Caco-2 (cell line): ENCODE measurements at places on chromosomes 5 and 9.

- no peak for DNase-seq
These were observed 175.6 kb downstream of the SPATA31D1 start for GRCh38 chr9:82164159-82164558.

DNA sequence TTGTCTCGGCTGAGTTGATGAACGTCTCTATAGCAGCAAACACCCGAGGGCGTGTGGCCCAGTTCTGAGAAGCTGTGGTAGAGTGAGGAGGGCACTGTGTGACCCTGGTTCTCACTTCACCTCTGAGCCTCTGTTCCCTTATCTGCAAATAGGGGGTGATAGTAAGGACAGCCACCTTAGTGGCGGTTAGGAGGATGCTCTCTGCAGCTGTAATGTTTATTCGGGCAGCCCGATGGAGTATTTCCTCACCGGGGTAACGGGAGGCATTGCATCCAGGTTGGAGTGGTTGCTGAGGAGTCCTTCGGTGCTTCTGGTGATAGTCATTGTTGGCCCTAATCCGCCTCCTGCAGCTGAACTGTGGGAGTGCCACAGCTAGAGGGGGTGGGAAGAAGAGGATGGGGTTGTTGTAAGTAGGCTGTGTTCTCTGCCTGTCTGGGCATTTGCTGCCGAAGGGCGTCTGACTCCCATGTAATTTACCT is 13.9 kb downstream of the PRRC2B start:
- no peak for DNase-seq

- DNase-seq, result no peak
These were observed 198.0 kb downstream of the HINT1 start for GRCh38 chr5:130966990-130967525.

DNA sequence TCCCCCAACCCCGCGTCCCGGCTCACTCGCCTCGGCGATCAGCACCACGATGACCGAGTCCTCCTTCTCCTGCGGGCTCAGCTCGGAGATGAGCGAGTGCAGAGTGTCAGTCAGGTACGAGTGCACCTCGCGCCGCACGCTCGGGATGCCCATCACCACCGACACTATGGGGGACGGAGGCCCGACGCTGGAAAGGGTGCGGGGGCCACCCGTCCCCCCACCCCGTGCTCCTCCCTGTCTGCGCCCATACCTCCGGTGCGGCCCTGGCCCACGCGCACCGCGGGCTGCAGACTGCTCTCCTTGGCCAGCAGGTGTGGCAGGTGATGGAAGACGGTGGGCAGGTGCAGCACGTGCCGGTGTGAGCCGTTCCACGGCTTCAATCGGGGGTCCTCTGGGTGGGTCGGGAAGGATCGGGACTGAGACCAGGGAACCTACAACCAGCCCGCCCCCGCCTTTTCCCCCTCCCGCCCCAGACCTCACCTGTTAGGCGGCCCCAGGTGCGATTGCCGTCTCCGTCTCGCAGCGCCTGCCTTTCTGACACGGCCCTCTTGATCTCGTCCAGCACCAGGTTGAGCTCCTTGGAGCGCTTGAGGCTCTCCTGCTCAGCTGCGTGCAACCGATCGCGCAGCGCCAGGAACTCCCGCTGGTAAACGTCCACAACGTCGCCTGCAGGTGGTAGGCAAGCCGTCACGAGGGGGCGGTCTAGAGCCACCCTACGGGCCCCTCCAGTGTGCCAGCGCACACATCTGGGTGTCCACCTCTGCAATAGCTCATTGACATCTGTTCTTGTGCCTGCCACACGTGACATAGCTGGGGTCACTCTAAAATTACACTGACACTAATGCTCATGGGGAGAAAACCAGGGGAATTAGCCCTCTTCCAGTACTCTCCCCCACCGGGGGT is 5.1 kb downstream of the MGAT4B start:
- no peak for DNase-seq

DNA sequence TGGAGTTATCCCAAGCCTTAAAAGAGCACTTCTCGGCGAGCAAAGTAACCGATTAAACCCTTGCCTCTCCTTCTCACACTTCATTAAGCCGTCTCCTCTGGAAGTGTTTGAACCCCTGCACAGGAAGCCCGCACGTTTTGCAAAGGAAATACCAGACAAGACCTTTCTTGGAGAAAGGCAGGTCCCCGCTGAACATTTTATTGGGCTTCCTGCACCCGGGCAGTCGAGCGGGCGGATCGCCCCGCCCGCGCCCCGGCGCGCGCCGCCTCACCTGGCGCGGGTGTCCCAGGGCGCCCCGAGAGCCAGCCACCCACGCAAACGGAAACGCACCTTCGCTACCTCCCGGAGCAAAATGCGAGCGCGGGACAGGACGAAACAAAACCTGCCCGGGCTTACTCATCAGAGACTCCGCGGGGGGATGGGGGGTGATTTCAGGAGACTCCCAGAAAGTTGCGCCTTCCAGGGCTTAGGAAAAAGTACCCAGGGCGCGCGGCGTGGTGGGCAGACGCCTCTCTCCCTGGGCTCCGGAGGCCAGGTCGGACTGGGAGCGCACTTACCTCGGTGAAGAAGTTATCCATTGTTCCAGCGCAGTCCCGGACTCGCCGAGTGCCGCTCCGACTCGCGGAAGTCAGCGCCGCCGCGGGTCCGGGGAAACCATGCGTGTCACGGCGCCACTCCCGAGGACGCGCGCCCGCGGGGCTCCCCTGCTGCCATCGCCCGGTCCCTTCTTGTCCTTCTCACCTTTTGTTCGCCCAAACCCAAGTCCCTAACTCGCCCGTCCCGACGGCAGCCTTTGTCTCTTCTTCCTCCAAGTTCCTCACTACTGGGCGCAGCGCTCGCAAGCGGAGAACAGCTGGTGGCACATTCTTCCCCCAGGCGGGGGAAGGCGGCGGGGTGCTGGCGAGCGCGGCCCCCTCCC is 598 bp downstream of the MYO10 start:
- DNase-seq, result no peak

DNA sequence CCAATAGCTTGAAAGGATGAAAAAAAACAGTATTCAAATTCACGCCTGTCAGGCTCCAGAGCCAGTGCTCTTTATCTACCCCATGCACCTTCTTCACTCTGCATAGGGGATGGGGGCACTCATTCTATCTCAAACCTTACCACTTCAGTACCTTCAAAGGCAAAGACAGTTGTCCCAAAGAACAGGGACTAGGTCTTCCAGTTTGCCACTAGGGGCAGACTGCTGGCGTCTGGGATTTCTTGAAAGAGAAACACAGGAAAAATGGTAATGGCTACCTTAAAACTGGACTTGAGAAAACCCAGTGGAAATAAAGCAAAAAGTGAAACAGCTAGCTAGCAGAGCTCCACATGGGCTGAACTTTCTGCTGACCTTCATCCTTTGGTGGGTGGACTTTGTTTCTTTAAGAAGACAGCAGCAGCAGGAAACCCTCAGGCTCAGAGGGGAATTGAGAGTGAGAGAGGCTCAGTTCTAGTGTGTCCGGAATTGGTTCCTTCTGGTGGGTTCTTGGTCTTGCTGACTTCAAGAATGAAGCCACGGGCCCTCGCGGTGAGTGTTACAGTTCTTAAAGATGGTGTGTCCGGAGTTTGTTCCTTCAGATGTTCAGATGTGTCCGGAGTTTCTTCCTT is 41.0 kb upstream of the SLC36A1 start:
- DNase-seq, result no peak

DNA sequence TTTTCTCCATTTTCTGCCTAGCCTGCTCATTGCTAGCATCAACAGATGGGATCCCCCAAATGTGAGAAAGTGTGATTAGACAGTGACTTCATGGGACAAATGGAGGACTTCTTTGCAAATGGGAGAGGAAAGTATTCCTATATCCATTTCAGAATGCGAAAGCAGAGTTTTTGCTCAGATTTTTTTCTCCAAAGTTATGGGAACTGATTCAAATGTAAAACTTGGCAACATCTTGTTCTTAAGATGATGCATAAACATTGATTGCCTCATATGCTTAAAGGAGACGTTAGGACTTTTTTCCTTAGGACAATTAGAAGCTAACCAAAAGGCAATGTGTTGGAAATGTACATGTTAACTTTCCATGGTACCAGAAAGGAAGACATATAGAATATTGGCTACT is 704.3 kb upstream of the ZNF608 start:
- DNase-seq, result no peak

- no peak for DNase-seq
These were observed 299.6 kb downstream of the EPB41L4A start for GRCh38 chr5:112119508-112119907.

- no peak for DNase-seq
These were observed 19.9 kb upstream of the SUSD1 start for GRCh38 chr9:112194969-112195431.

- no peak for DNase-seq
These were observed 799.9 kb downstream of the CDH12 start for GRCh38 chr5:22053195-22053594.

DNA sequence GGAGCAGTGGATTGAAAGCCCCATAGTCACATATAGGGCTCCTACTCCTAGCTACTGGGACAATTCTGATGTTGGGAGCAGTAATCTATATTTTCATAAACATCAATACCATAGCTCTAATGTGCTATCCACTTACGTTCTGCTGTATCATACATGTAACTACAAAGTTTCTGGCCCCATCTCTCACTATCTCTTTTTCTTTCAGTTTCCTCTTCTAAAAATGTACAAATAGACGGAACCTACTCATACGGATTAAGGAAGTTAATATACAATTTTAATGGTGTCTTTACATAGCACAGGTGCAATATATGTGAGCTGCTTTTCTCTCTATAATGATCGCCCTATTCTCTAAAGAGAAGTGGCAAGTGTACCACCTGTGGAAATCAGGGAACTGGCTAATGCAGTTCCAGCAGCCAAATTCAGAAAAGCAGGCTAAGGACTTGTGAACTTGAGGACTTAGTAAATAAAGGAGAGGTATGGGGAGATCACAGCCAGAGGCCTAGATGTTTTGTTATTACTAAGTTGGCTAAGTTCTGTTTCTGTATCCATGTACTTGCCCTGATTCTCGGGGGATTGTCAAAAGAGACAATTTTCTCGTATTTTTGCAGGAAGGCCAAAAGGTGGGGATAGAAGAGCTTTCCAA is 1021.9 kb downstream of the CDH12 start:
- DNase-seq, result no peak

GRCh38 chr9:94806307-94806893 is 79.9 kb downstream of the AOPEP start:
- DNase-seq, result no peak

DNA sequence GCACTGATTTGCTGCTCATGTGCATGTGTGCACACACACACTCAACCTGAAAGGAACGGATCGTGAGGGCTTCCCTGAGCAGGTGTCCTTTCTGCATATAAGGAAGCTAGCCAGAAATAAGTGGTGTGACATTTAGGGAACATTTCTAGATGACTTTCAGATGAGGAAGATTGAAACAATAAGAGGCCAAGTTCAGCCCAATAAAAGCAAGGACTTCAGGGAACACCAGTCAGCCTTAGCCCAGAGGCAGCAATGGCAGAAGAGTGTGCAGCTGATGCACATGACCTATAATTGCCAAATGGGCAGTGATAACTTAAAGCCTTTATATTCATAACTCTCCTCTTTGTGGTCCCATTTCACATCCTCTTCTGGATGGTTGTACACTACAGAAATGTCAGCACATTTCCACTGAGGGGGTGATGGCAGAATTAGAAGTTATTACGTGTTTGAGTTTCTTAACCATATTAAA is 255.5 kb downstream of the TRIM32 start:
- DNase-seq, result no peak

GRCh38 chr5:75886706-75887105 is 169.5 kb upstream of the POC5 start:
- no peak for DNase-seq

DNA sequence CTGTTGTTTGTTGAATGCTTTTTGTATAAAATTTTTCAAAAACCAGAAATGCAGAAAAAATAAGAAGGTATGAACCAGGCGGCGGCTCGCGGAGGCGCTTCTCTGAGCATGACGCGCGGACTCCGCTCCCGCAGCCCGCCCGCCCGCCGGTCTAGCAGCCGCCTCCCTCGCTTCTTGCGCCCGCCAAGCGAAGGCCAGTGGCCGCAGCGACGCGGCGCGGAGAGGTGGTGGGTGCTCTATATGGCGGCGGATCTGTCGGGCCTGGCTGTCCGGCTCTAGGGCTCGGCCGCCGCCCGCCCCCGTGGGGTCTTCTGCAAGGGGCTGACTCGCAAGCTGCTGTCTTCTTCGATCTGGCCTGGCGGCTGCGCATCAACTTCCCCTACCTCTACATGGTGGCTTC is 93.8 kb downstream of the ANKRD18A start:
- DNase-seq, result no peak

GRCh38 chr5:2894736-2895135 is 143.3 kb upstream of the IRX2 start:
- no peak for DNase-seq
